ENCODE measurements at places on chromosomes 13 and 19. TPM values are rescaled to one million over a fixed set of nuclear protein-coding genes. Genes with fewer than 3 reads are reported as not detected.

The DAZAP1 gene
- total RNA-seq: 44.7 TPM

The KBTBD6 gene
- total RNA-seq: 11.0 TPM

The ZNF324B gene
- 8.4 TPM for total RNA-seq

The IGFLR1 gene
- 1.2 TPM for total RNA-seq

The CYP2F1 gene
- not detected for total RNA-seq

The TMEM145 gene
- total RNA-seq: not detected

The STAP2 gene
- total RNA-seq: 3.9 TPM

The S1PR2 gene
- 15.5 TPM for total RNA-seq

The LGI4 gene
- total RNA-seq: not detected

The ATP8A2 gene
- total RNA-seq: 0.13 TPM

The ZIK1 gene
- total RNA-seq: 7.5 TPM

The ZNF85 gene
- total RNA-seq: 9.4 TPM

The POSTN gene
- 98.8 TPM for total RNA-seq

The LONP1 gene
- 49.0 TPM for total RNA-seq

The VSIG10L gene
- total RNA-seq: 0.52 TPM

The ZNF304 gene
- total RNA-seq: 9.1 TPM

The AXL gene
- total RNA-seq: 351 TPM

The PROSER1 gene
- total RNA-seq: 6.2 TPM

The BCL2L12 gene
- total RNA-seq: 5.2 TPM

The SOX21 gene
- not detected for total RNA-seq

The ADPRHL1 gene
- total RNA-seq: 4.2 TPM

The PEAK3 gene
- total RNA-seq: not detected

The KLF2 gene
- 20.1 TPM for total RNA-seq

The CBARP gene
- total RNA-seq: 3.6 TPM

The FPR1 gene
- total RNA-seq: not detected

The EBI3 gene
- total RNA-seq: not detected

The CEACAM4 gene
- not detected for total RNA-seq

The ACP7 gene
- not detected for total RNA-seq

The PSG11 gene
- total RNA-seq: 0.11 TPM

The ERICH6B gene
- not detected for total RNA-seq

The C2CD4C gene
- not detected for total RNA-seq

The SLAIN1 gene
- 0.13 TPM for total RNA-seq

The TMEM91 gene
- total RNA-seq: 9.5 TPM

The TSHZ3 gene
- total RNA-seq: 5.7 TPM

The CHAMP1 gene
- total RNA-seq: 14.8 TPM

The LGALS14 gene
- not detected for total RNA-seq

The MAST1 gene
- total RNA-seq: 0.13 TPM

The CYP4F2 gene
- not detected for total RNA-seq

The ZNF575 gene
- 0.26 TPM for total RNA-seq

Data from articular chondrocyte of knee joint (primary cell).